T-helper 9 cell (primary cell): ENCODE measurements at places on chromosomes 5 and 9.

DNA sequence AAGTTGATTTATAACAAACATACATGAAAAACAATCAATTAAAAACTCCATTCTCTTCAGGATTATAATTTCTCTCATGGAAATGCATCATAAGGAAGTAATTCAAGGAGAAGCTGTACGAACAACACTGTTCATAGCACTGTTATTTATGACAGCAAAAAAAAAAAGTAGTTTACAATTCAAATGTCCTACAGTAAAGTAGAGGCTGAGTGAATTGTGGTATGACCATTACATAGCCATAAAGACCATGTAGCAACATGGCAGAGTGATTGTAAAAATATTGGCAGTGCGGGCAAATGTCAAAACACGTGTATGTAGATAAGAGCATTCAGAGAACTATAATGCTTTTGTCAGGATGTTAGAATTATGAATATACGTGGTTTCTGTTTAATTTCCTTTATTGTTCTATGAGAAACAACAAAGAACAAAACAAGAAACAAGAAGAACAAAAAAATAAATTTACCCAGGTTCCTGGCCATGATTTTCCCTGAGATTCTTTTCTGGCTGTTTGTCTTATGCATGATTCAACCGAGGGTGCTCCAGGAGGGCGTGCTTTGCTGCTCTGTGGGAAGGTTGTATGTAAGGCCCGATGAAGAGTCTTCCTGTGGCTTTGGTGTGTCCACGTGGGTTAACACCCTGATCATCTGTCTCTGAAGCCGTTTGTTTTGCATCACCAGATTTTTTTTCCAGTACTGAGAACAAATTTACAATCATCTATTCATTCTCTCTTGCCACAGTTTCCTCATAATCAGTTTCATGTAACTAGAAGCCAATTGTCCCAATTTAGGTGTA, 28.8 kb downstream of the GCNT4 start:
- DNase-seq, result no peak

DNA sequence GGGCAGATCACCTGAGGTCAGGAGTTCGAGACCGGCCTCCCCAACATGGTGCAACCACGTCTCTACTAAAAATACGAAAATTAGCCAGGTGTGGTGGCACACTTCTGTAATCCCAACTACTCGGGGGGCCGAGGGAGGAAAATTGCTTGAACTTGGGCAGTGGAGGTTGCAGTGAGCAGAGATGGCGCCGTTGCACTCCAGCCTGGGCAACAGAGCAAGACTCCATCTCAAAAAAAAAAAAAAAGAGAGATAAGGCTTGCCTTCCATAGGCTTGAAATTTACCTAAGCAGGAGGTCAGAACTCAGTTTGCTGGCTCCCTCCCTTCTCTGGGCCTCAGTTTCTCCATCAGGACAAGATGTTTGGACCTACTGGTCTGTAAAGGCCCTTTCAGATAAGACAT, 1.3 kb downstream of the SPOUT1 start:
- no peak for DNase-seq

GRCh38 chr5:66553916-66554575, 42.1 kb upstream of the MAST4 start:
- DNase-seq, result no peak

- no peak for DNase-seq
Measured at GRCh38 chr5:125037020-125037419, 290.6 kb upstream of the ZNF608 start.

- DNase-seq, result no peak
Measured at GRCh38 chr5:62538017-62538942, 40.3 kb upstream of the LRRC70 start.

DNA sequence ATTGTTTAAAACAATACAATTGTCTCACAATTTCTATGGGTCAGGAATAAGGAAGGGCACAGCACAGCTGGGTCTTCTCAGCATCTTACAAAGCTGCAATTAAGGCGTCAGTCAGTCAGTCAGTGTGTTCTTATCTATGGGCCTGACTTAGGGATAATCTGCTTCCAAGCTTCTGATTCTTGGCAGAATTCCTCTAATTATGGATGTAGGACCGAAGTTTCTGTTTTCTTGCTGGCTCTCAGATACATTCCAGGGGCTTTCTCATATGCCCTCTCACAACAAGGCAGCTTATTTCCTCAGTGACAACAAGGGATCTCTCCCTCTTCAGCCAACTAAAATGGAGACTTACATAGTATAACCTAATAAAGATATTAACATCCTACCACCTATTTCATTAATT, 1925.3 kb upstream of the ACO1 start:
- DNase-seq, result no peak

- no peak for DNase-seq
Measured at GRCh38 chr9:136964171-136964689, 12.2 kb downstream of the LCN12 start.

DNA sequence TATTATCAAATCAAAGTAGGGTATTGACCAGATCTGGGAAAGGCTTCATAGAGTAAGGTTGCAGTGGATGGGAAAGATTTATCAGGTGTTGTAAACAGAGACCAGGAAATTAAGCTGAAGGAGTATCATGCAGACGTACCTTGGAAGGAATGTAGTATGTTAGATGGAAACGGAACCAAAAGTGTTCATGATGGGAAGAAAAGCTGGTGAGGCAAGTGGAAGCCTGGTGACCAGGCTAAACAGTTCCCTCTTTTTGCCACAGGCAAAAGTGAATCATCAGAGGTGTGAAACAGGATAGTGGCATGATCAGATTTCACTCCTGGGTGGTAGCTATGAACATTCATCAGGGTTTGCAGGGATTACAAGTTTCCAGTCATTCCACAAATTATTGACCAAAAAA, 780.1 kb upstream of the DMAC1 start:
- no peak for DNase-seq

DNA sequence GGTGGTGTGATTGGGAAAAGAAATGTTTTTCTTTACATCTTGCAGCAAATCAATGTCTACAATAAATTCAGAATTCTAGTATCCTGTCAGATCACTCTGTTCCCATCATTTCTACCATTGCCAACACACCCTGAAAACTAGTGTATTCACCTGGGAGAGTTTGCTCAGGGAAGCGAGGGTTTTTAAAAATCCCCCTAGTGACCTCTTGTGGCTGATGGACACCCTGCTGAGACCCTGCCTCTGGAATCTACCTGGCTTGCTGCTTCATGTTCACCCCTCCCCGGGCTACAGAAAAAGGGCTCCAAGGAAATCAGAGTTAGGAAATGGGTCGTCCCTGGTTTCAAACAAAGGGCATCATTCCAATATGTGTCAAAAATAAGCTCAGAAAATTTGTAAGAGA, 21.4 kb upstream of the ALDOB start:
- no peak for DNase-seq

DNA sequence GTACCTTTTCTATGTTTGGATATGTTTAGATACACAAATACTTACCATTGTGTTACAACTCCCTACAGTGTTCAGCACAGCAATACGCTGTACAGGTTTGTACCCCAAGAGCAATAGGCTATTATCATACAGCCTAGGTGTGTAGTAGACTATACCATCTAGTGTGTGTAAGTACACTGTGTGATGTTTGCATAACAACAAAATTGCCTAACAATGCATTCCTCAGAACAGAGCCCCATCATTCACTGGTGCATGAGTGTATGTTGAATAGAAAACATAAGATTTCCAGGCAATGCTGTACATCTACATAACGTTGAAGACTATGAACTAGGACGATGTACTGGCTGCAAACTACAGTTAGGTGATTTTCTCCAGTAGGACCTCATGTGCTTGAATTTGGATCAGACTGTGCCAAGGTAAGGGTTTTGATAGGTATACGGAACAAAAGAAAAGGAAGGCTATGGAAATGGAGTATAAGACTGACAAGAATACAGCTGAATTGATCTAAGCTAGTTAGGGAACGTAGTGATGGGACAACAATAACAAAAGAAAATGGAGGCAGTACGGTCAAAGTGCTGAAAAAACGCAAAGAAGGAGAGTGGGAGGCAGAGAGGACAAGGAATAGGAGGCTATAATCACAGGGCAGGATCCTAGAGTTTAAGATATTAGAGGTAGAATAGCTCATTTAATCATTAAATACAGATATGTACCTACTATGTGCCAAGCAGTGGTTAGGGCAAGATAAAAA, 46.9 kb downstream of the FNIP1 start:
- no peak for DNase-seq

DNA sequence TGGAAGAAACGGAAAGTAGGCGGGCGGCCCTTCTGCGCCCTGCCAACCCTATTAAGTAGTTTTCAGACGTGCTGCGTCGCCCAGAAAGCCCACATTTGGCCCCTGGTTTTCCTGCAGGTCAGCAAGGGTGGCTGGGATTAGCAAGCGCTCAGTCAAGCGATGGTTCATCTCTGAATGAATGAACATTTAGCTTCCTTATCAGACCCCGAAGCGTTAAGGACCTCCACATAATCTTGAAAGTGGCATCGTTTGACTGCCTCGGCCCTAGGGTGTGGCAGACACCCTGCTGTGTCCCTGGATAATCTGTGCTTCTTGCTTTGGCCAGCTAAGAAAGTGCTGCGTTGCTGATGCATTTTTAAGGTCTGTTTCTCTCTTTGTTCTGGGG, 684 bp downstream of the TOR1B start:
- no peak for DNase-seq

GRCh38 chr9:1125741-1126140, 75.6 kb downstream of the DMRT2 start:
- no peak for DNase-seq

DNA sequence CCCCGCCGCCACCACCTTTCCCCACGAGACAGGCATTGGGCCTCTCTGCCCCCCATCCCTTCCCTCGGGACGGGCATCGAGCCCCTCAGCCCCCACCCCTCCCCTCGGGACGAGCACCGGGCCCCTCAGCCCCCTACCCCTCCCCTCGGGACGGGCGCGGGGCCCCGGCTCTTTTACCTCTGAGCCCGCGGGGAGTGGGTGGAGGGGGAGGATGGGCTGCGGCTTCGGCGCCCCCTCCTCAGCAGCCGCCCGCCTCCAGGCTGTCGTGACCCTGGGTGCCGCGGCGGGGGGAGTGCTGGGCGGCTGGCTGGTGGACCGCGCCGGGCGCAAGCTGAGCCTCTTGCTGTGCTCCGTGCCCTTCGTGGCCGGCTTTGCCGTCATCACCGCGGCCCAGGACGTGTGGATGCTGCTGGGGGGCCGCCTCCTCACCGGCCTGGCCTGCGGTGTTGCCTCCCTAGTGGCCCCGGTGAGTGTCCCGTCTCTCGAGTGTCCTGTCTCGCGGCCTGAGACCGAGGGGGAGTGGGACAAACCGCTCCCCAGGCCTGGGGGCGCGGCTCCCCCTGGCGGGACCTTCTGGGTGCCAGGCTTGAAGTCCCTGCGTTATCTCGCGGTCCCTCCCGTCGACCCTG, 791 bp downstream of the SLC2A8 start:
- peak; percentile 12 for DNase-seq

GRCh38 chr5:54329731-54330709, 19.6 kb upstream of the ARL15 start:
- no peak for DNase-seq

DNA sequence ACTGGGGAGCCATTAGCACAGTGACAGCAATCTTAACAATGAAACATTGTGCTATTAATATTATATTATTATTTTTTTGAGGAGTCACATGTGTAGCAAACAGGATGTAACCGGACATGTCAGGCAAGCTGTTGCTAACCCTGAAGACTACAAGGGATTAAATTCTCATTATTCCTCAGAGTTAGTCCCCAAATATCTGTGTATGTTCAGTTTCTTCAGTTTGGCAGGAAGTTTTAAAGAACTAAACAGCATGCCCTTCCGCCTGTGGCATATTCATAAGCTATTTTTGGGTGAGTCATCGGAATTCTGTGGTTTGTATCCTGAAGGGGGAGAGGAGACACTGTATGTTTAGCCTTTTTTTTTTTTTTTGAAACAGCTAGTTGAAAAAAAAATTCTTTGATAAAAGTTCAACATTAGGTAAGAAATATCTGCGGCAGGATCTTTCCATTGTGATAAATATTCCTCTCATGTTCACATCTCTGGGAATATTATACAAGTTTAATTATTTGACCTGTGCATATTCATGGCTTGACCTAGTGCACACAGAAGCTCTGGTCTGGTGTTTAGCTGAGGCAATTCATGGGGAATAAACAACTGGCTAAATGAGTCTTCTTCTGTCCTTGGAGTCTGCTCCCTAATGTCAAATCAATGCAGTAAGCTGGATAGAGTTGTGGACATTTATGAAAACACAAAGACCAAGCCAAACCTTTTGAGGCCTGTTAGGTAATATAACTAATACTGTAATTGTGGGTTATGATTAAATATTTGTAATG, 202.7 kb upstream of the CDKN2B start:
- DNase-seq, result no peak

- DNase-seq, result no peak
Measured at GRCh38 chr9:107215381-107215780, 67.7 kb upstream of the RAD23B start.

- DNase-seq, result no peak
Measured at GRCh38 chr9:4668604-4669003, 2.3 kb upstream of the SPATA6L start.

DNA sequence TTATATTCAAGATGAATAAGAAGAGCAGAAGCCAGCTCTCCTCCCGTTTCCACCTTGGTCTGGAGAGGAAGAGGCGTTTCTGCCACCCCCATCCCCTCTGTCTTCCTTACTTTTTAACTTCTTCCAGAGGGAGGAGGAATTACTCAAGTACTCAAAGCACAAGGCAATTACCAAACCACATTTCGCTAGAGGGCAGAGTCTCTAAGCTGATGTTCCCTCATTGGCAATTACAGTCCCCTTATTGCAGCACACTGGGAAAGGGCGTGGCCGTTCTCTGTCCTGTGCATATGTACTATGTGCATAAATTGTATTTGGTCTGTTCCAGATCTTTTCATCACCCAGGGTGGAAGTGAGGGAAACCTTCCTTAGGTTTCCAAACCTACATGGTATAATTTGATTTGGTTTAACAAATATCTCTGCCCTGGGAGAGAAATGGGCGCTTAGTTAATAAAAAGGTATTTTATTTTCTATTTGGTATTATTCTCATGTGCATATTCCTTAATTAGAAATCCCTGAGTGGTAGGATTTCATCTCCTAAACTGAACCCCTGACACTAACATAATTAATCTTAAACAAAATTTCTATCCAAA, 29.8 kb upstream of the ALDOB start:
- DNase-seq, result no peak

- no peak for DNase-seq
Measured at GRCh38 chr5:154559398-154560276, 81.6 kb upstream of the HAND1 start.

DNA sequence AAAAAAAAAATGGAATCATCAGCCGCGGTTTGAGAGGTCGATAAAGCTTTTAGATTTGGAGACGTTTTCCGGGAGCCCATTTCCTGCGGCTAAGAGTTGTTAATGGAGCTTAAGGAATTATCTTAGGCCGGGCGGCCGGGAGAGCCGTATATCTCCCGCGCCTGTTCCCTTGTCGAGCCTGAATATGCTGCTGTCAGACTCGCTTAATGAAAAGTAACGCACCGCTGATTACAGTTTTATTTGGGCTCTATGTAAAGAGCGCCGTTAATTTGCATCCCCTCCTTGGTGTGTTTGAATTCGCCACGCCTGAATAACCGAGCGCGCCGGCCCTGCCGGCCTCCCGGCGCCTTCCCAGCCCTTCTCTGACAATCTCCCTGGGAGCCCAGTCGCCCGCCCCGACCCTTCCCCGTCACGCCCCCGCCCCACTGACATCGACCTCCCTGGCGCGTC, 7.9 kb downstream of the IRX4 start:
- no peak for DNase-seq

- no peak for DNase-seq
Measured at GRCh38 chr9:85310573-85310972, 431.2 kb downstream of the AGTPBP1 start.

GRCh38 chr5:56962286-56962685, 10.4 kb upstream of the MIER3 start:
- DNase-seq, result no peak

GRCh38 chr9:110291921-110292557, 35.7 kb upstream of the TXN start:
- DNase-seq, result no peak

GRCh38 chr5:147892696-147893296, 13.5 kb downstream of the C5orf46 start:
- no peak for DNase-seq
